T-helper 2 cell (primary cell): ENCODE measurements at places on chromosomes 6 and 20.

- no peak for DNase-seq
Measured at GRCh38 chr6:39260456-39260855, 31.2 kb upstream of the KCNK5 start.

GRCh38 chr20:17807651-17808050 is 107.9 kb downstream of the BANF2 start:
- DNase-seq: no peak

DNA sequence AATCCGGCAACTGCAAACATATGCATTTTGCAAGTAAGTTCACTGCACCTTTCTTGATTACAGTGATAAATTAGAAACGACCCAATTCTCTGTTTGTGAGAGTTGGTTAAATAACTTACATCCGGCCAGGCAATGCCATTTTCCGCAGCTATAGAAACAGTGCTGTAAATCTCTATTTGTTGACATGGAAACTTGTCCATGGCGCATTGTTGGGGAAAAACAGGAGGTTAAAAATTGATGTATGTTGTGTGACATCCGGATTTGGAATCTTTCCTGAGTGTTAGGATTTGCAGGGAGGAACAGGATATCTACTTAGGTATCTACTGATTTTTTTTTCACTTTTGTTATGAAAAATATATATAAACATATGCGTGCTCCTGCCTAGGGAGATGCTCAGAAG is 66.5 kb downstream of the DLGAP4 start:
- DNase-seq: no peak

DNA sequence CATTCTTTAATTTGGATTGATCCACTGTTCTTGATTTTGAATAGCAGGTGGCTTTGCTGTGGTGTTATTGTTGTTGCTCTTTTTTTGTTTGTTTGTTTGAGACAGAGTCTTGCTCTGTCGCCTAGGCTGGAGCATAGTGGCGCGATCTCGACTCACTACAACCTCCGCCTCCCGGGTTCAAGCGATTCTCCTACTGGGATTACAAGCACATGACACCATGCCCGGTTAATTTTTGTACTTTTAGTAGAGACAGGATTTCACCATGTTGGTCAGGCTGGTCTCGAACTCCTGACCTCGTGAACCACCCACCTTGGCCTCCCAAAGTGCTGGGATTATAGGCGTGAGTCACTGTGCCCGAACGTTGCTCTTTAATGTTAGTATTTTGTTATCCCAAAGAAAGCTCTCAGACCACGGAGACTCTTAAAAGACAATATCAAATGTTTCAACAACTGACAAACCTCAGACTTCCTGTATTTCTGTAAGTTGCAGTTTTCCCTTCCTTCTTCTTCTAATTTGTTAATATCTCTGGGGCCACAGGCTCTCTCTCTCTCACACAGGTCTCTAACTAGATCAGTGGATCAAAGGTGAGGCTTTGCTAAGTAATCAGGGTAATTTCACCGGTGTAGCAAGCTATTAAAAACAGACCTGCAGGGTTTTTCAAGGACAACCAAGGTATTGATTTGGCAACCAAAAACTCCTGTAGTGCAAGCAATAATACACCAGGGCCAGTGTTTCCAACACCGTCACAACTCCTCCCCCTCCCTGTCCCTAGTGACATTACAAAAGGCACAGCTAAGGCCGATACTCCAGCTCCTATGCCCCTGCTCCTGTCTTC is 48.8 kb upstream of the ZNF217 start:
- no peak for DNase-seq

DNA sequence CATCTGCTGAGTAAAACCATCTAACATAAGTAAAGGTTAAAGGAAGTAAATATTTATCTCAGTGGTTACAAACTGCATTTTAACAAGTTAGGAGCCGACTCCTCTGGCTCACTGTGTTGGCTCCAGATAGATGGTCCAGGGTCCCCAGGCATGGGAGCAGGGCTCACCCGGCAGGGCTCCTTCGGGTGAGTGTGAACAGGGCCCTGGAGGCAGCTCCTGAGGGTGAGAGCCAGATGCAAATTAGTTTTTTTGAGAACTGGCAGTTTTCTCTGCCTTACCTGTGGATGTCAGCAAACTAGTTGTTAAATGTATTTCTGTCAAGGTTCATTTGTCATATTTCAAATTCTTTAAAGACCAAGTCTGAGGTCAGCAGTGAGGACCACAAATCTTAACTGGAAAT is 21.5 kb downstream of the TPBG start:
- no peak for DNase-seq

DNA sequence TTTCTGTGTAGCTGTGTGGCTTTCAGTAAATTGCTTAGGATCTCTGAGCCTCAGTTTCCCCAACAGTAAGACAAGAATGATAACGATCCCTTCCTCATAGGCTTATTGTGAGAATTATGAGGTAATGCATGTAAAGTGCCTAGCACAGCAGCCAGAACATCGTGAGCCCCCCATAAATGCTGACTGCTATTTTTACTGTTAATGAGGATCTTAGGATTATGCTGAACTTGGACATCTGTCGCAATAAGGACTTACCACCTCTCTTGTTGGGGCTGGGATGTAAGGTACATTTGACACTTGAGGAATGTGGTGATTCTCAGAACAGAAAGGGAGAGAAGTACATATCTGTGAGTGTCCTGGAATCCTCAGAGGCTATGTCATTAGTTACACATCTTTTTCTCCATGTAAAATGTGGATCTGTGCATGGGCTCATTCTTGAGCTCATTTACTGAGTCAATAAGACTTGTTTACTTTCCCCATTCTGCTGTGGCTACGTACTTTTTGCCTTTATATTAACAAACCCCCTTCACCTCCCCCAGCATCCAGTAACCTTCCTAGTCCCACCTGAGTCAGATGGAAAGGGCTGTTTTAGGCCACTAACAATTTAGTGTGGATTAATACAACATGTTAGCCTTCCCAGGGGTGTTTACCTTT is 64.4 kb upstream of the PLEKHG1 start:
- no peak for DNase-seq

DNA sequence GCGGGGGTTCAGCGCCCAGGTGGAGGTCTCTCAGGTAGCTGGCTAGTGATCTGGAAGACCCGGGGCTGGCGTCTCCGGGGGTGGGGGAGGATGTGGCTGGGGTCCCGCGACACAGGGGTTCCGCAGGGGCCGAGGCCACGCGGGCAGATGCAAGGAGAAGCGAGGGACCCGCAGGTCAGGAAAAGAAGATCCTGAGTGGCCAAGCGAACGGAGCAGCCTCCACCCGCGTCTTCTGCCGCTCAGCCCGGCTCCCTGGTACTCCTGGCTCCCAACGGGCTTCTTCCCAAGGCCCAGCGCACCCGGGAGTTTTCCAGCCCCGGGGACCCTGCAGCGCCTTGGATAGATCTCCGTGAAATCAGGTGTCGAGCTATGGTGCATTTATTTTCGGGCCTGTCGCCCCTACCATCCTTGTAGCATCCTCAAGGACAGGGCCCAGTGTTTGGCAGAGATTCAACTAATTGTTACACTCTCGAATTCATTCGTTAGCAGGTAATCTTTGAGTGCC is 682 bp upstream of the CHD6 start:
- no peak for DNase-seq

- DNase-seq: no peak
Measured at GRCh38 chr6:29924287-29924686, 18.0 kb upstream of the HLA-A start.

GRCh38 chr6:124772733-124773319 is 189.4 kb upstream of the RNF217 start:
- DNase-seq: no peak

DNA sequence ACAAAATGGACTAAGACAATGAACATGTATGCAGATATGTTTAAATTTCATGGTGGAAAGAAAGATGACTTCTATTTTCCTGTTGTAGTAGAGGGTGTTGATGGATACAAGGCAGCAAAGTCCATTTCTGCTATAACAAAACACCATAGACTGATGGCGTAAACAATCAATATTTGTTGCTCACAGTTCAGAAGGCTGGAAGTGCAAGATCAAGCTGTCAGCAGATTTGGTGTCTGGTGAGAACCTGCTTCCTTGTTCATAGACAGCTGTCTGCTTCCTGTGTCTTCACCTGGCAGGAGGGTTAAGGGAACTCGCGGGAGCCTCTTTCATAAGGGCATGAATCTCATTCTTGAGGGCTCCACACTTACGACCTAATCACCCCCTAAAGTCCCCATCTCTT is 83.0 kb upstream of the ELOVL5 start:
- no peak for DNase-seq

DNA sequence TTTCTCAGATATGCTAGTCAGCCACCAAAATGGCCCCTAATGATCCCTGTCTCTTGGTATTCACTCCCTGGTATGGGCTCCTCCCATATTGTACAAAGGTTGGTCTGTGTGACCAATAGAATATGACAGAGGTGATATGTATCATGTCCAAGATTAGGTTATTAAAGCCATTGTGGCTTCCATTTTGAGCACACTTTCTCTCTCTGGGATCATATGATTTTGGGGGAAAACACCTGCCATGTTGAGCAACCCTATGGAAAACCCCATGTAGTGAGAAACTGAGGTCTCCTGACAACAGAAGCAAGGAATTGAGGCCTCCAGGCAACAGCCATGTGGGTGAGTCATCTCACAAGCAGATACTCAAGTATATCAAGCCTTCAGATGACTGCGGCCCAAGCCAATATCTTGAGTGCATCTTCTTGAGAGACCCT is 7.1 kb upstream of the ZNF318 start:
- no peak for DNase-seq

DNA sequence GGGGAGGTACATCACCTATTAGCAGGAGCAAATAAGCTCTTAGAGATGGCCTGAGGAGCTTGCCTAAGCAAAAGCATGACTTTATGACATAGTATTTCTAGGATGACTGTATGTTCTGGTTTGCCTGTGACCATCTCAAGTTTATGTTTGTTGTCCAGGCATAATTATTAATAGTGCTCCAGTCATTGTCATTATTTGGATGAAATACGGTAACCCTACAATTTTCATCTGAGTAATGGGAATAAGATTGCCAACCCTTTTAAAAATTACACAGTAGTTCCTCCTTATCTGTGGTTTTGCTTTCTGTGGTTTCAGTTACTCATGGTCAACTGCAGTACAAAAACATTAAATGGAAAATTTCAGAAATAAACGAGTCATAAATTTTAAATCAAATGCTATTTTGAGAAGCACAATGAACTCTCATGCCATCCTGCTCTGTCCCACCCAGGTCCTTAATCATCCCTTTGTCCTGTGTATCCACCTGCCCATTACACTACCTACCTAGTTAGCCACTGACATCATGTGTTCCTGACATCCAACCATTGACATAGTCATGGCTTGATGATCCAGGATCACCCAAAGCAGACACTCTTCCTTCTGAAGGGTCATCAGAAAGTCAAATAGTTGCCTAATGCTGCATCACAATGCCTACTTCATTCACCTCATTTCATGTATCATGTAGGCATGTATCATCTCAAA is 27.0 kb upstream of the TFB1M start:
- DNase-seq: no peak

GRCh38 chr6:147506704-147507114 is 1.8 kb upstream of the SAMD5 start:
- DNase-seq: peak; percentile 37

- DNase-seq: peak; percentile 17
Measured at GRCh38 chr6:160534050-160534696, 129.9 kb downstream of the LPA start.

DNA sequence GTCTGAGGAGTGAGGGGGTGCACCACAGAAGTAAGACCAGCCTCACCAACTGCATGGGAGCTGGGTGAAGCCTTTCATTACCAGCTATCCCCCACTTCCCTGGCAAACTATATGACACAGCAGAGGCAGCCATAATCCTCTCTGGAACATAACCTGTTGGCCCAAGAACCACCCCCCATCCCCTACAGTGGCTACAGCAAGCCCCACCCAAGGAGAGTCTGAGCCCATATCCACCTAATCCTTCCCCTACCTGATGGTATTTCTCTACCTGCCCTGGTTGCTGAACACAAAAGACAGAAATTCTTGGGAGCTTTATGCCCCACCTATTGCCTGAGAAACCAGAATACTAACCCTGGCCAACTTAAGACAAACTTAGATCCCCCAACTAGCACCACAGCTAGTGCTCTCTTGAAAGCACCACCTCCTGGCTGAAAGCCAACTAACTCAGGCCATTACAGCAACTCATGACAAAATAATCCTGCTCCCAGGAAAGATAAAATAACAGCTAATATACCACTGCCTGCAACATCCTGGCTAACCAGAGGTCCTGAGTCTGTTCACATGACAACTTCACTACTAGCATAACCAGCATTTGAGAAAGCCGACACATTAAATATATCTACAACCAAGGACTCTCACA is 11.2 kb downstream of the RNGTT start:
- no peak for DNase-seq

DNA sequence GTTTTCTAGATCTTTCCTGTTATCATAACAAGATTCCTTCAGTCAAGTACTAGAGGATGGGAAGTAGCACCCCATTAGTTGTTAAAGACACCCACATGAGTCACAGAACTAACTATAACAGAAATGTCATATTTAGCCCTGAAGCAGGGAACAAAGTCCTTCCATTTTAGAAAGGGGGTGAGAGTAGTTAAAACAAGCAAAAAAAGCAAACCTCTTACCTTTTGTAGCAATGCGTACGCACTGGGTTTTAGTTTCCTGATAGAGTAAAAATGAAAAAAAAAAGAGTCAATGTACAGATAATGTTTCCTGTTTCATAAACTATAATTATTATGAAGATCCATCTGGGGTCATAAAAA is 163.7 kb upstream of the THEMIS start:
- no peak for DNase-seq

- DNase-seq: no peak
Measured at GRCh38 chr6:130164251-130164650, 58.5 kb downstream of the SAMD3 start.

DNA sequence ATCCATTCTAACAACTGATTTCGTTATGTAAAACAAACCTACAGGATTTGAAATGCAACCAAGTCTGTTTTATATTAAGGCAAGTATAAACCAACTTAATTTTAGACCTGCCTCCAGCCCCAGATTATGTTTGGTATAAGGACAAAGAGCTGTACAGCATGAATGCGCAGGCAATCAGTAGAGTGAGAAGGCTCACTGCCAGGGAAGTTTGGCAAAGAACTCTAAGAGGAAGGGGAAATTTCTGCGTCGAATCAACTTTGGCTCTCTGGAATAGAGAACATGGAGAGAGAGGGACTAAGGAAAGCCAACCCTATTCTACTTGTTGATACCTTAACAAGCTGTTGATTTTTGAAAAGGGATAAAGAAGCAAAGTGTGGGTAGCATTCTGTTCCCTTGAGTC is 96.9 kb upstream of the FOXO3 start:
- DNase-seq: no peak

GRCh38 chr20:57655809-57656155 is 35.6 kb upstream of the ZBP1 start:
- DNase-seq: no peak

- no peak for DNase-seq
Measured at GRCh38 chr20:39893003-39893685, 795.9 kb downstream of the MAFB start.

DNA sequence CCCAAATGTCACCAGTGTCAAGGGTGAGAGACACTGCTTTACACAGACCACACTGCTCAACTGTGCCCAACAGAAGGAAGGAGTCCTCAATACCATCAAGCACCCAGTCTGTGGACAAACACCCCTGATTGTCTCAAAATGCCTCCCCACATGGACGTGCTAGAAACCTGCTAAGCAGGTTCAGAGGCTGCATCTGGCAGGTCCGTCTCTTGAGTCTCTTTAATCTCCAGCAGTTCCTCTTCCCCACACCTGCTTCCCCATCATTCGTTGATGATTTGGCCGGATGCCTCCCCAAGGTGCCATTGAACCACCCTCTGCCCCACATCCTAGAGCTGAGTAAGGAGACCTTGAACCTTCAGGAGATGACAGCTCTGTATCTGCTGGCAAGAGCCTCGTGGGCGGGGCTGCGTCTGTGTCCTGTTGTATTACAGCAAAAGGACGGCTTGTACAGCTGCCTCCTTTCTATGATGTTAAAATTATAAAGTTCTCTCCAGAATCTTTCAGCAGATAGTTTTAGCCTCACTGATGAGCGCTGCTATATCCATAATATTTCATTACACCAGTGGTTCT is 179.2 kb downstream of the PREX1 start:
- no peak for DNase-seq
